RWPE1 (cell line): ENCODE measurements at places on chromosomes 4 and X.

GRCh38 chr4:128832243-128832625 is 22.7 kb downstream of the JADE1 start:
- no peak for DNase-seq

DNA sequence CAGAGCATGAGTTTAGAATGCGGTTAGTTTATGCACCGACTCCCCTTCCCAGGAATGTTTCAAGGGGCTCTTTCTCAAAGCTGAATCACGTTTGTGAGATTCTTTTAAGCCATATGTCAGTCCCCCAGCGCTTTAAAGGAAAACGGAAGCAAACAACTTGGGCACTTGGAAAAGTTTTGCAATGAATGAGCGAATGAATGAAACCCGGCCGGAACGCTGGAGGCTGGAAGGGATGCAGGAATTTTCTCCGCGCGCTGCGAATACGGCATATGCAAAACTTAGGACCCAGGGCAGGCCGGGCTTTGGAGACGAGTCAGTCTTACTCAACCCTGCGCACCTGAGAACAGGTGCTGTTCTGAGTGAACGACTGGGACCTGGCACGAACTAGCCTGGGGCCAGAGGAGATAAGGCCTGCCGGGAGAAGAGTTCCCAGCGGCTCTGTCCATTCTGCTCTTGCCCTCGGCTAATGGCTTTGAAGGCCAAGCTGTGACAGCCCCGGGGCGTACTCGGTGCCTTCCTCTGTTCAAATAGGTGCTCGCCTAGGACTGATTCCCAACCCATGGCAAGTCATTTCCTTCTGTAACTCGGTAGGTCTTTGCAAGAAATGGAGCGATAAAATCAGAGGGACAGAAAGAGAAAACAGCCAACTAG is 743 bp upstream of the NRK start:
- DNase-seq = peak; percentile 6

GRCh38 chrX:74231625-74232024 is 72.4 kb upstream of the ZCCHC13 start:
- no peak for DNase-seq

DNA sequence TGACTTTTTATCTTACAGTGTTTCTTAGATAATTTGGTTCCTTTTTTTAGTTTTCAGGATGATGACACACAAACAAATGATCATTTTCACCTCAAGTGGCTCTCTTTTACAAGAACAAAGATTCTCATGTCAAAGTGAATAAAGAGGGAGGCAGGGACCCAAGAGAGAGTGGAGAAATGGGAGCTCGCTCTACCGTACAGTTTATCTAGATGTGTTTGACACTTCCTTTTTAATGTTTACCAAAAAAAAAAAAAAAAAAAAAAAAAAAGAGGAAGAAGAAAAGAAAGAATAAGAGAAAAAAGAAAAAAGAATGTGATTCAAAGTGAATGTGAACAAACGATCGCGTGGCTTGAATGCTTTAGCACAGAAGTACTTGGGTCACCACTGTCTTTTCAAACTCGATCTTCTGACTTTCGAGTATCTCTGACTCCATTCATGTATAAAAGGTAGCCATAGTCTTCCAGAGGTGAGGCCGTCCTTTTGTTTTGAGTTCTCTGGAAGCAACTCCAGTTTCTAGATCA is 75.6 kb upstream of the GRXCR1 start:
- DNase-seq = no peak

GRCh38 chr4:94453391-94453963 is 1.7 kb downstream of the PDLIM5 start:
- no peak for DNase-seq

GRCh38 chrX:129649268-129650182 is 5.2 kb downstream of the APLN start:
- no peak for DNase-seq

DNA sequence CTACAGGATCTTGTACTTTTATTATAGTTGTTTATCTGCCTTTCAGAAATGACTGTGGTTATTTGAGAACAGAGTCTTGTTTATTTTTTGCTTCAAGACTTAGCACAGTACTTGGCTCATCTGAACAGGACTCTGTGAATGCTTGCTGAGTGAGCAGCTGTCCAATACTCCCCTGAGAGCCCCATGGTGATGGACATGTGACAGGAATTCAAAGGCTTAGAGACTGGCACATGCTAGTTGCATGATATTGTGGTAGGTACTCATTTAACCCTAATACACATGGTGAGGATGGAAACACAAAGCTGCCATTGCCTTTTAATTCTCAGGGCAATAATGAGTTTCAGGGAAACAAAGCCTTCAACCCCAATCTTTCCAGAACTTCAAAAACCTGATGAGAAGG is 97.3 kb downstream of the GEMIN8 start:
- no peak for DNase-seq

DNA sequence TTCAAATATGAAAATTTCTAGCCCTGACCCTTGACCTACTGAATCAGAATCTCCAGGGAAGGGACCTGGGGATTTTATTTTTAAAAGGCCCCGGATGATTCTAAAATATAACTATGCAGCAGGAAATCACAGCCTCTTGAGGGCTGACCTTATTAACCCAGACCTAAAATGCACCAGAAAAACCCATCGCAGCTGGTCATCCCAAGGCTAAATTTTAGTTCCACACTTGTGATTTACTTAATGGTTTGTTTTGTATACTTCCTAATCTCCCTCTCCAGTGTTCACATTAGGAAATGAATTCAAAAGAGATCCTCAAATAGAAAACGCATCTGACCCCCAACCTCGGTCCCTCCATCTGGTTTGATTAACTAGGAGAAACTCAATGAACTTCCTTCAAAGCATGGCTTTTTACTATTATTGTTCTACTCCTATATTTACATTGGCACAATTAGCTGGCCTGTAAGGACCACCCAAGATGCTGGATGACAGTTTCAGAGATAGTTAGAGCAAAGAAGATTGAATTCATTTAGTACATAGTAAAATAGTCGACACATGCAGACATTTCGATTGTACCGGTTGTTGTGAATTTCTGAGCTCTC is 147.8 kb upstream of the MED14 start:
- no peak for DNase-seq

- DNase-seq = no peak
Observed at GRCh38 chr4:6065934-6066590, 47.8 kb upstream of the C4orf50 start.

- no peak for DNase-seq
Observed at GRCh38 chr4:40223343-40223742, 26.5 kb downstream of the RHOH start.

- peak; percentile 45 for DNase-seq
Observed at GRCh38 chrX:44223150-44223549, 120.3 kb downstream of the EFHC2 start.

DNA sequence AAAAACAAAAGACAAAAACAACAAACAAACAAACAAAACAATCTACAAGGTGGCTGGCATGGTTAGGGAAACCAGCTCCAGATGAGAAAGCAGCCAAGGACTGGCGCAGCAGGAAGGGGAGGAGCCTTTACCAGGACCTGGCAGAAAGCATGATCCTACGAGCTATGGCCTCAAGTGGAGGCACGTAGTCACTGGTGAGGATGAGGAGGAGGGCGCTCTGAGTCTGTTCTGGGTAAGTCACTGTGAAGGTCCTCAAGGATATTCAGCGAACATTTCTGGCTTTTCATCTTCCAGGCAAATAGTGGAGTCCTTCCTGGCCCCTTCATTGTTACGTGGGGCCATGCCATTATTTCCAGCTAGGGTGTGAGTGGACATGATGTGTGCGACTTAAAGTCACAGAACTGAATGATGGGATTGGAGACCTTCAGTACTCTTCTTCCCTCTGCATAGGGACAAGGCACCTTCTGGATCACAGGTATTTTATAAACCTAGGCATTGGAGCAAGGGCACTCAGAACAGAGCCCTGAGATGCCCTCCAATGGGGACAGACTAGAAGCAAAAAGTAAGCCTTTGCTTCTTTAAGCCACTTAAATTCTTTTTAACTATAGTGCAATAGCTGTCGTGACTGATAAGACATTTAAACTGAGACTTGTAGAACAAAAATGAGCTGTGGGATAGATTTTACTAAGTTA is 771.3 kb downstream of the RAB28 start:
- no peak for DNase-seq

GRCh38 chr4:127586922-127587571 is 45.7 kb upstream of the INTU start:
- peak; percentile 15 for DNase-seq

GRCh38 chrX:149611623-149612175 is 16.6 kb upstream of the HSFX2 start:
- DNase-seq = no peak

DNA sequence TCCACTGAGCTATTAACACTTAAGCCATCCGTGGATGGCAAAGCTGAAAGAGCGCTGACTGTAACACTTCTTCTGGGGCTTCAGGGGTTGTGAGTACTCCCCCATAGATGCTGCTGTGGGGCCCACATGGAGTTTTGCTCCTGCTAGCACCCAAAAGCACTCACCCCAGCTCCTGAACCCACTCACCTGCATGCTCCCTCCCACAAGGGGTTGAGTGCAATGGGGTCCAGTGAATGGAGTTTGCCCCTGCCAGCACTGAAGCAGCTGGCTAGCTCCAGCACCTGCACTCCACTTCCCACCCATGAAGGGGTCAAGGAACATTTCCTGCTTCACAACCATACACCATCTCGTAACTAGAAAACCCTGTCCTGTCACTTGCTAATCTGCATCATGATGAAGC is 78.9 kb downstream of the IL21 start:
- DNase-seq = no peak

- DNase-seq = peak; percentile 2
Observed at GRCh38 chr4:61200187-61200915, at the start of gene ADGRL3. Gene ADGRL3, plus strand, starts transcription at chr4:61200326.
